ENCODE measurements at places on chromosomes 3 and 15. TPM values are rescaled to one million over a fixed set of nuclear protein-coding genes. Genes with fewer than 3 reads are reported as not detected.
A peak's percentile ranks its signal among the peaks of the same experiment; 100 is the strongest.

The ANAPC13 gene
- 57.0 TPM for total RNA-seq

The CHST13 gene
- total RNA-seq: 0.31 TPM

The APOD gene
- 0.57 TPM for total RNA-seq

The SECISBP2L gene
- 74.7 TPM for total RNA-seq

The CLDN18 gene
- total RNA-seq: 7.3 TPM

The FBXL22 gene
- 1.1 TPM for total RNA-seq

The CYP11A1 gene
- total RNA-seq: 1.0 TPM

The LMCD1 gene
- 33.1 TPM for total RNA-seq

The BCHE gene
- total RNA-seq: 7.1 TPM

The UQCC5 gene
- 22.8 TPM for total RNA-seq

The COMMD4 gene
- total RNA-seq: 97.7 TPM

The MED12L gene
- total RNA-seq: 6.4 TPM

The ENTPD3 gene
- 2.7 TPM for total RNA-seq

The P2RY12 gene
- not detected for total RNA-seq

The ECE2 gene
- total RNA-seq: not detected

- H3K4me3 ChIP-seq: no peak overlapping the region
- peaks cover 34% of the 10 kb centered on the region for H3K36me3 ChIP-seq
- H3K27ac ChIP-seq: no peak overlapping the region
- H3K27me3 ChIP-seq: no peaks in the 10 kb centered on the region
These were observed 139.1 kb downstream of the CBLB start for GRCh38 chr3:105729667-105730066.

DNA sequence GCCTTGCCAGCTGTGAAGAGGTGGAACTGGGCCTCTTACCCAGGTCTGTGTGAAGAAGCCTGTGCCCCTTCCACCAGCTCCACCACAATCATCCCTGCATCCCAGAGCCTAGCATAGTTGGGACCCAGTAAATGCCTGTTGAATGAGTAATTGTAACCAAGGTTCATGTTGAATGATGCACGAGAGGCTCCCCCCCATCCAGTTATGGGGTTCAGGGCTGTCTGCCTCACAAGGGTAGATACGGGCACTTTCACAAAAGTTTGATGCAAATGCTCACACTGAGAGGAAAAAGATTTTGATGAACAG is 29.5 kb upstream of the TSEN2 start:
- H3K27ac ChIP-seq: no peak overlapping the region
- no peak overlapping the region for H3K4me3 ChIP-seq
- DNase-seq: no peak
- H3K36me3 ChIP-seq: no peaks in the 10 kb centered on the region
- H3K4me1 ChIP-seq: no peaks in the 10 kb centered on the region

- DNase-seq: peak; percentile 45
- no peak overlapping the region for H3K27ac ChIP-seq
- H3K4me3 ChIP-seq: no peak overlapping the region
- H3K27me3 ChIP-seq: no peaks in the 10 kb centered on the region
These were observed 40.5 kb downstream of the PPCDC start for GRCh38 chr15:75063889-75064288.

GRCh38 chr3:14405360-14406238 is 3.2 kb downstream of the SLC6A6 start:
- DNase-seq: no peak
- peaks cover 19% of the 10 kb centered on the region for H3K4me1 ChIP-seq
- peak overlapping the region; percentile 63 for H3K27ac ChIP-seq
- peaks cover 3% of the 10 kb centered on the region for H3K36me3 ChIP-seq

GRCh38 chr15:69031013-69032001 is 16.8 kb downstream of the NOX5 start:
- peak overlapping the region; percentile 81 for H3K4me3 ChIP-seq
- H3K36me3 ChIP-seq: no peaks in the 10 kb centered on the region
- no peak for DNase-seq
- peaks cover 6% of the 10 kb centered on the region for H3K27me3 ChIP-seq
- no peak overlapping the region for H3K27ac ChIP-seq

- H3K4me3 ChIP-seq: no peak overlapping the region
- DNase-seq: no peak
- H3K4me1 ChIP-seq: peaks cover 52% of the 10 kb centered on the region
These were observed 167.2 kb upstream of the TLE3 start for GRCh38 chr15:70264738-70265465.

DNA sequence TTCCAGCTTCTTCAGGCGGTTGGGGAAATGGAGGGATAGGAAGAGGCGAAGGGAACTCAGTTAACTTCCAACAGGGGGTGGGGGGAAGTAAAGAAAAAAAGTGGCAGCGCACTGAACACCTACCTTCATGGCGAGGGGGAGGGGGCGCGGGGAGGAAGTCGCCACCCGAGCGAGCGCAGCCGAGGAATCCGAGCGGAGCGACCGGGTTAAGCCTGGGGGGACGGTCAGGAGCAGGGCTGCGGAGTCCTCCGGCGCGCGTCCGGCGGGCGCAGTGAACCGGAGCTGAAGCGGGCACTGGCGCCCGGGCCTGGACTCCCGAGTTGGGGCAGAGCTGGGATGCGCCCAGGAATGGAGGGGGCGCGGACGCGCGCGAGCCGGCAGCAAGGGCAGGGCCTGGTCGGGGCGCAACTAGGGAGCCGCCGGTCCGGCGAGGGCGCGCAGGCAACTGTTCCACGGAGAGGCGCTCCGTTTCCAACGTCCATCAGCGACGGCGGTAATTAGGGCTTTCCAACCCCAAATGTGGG is at the start of gene WNT5A:
Gene WNT5A (minus strand): TSS at position 450 of the 524 bp plus-strand sequence. CDS start 321 bp downstream, at position 129.
- peak; percentile 79 for DNase-seq
- H3K27ac ChIP-seq: peak within 1 kb of the TSS; percentile 90
- H3K4me3 ChIP-seq: peak within 1 kb of the TSS; percentile 98
- peaks cover 18% of the 10 kb centered on the region for H3K36me3 ChIP-seq

GRCh38 chr3:30988769-30989168 is 94.3 kb upstream of the GADL1 start:
- peak overlapping the region; percentile 0 for H3K27ac ChIP-seq
- no peak for DNase-seq

DNA sequence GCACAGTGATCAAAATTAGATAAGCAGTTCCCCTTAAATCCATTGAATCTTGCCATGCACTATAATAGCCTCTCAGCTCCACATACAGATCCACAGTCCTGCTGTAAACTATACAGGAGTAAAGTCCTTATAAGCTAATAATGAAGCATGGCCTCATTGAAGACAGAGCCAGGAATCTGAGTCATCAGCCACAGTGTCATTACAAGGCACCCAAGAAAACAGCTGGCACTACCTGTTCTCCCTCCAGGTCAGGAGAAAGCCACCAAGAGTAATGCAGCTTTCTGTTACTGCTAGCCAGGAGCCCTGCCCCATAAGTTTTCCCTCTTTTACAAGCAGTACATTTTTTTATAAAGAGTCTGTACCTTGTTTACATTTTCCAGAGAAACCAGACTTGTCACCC is 27.3 kb downstream of the WDR49 start:
- no peak overlapping the region for H3K4me3 ChIP-seq
- H3K27ac ChIP-seq: no peak overlapping the region
- H3K4me1 ChIP-seq: no peaks in the 10 kb centered on the region
- no peak for DNase-seq
- no peaks in the 10 kb centered on the region for H3K27me3 ChIP-seq
- H3K36me3 ChIP-seq: no peaks in the 10 kb centered on the region

- H3K27me3 ChIP-seq: no peaks in the 10 kb centered on the region
- DNase-seq: no peak
- no peak overlapping the region for H3K4me3 ChIP-seq
- no peaks in the 10 kb centered on the region for H3K4me1 ChIP-seq
- peaks cover 5% of the 10 kb centered on the region for H3K36me3 ChIP-seq
- no peak overlapping the region for H3K27ac ChIP-seq
These were observed 13.8 kb upstream of the MUSTN1 start for GRCh38 chr3:52848617-52849016.

DNA sequence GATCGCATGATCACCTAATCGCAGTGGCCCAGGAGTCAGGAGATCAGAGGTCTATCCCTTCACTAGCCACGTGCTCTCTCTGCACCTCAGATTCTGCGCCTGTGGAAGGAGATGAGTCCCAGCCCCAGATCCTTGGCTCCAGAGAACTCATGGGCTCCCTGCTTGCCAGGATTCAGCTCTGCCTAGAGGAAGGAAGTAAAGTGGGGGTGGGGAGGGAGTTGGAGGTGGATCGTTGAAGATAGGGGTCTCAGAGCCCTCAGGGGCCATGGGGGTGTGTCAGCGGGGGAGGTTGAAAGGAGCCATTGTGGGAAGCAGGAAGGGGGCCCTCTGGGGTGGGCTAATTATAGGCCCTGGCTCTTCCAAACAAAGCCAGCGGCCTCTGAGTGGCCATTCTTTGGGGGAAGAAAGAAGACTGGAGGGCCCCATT is 11.3 kb upstream of the STRA6 start:
- DNase-seq: no peak
- peaks cover 10% of the 10 kb centered on the region for H3K27me3 ChIP-seq
- H3K36me3 ChIP-seq: peaks cover 4% of the 10 kb centered on the region
- H3K4me1 ChIP-seq: peaks cover 74% of the 10 kb centered on the region

DNA sequence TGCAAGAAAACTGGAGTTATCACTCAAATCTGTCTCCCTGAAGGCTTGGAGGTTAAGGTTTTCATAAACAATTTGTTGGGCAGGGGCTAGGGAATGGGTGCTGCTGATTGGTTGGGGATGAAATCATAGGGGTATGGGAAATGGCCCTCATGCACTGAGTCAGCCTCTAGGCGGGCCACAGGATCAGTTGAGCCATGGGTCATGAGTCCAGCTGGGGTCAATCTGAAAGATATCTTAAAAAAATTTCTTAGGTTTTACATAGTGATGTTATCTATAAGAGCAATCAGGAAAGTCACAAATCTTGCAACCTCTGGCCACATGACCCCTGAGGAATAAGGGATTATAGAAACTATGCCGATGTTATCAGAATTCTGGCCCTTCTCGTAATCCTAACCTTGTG is 491.7 kb downstream of the ZIC1 start:
- no peaks in the 10 kb centered on the region for H3K36me3 ChIP-seq
- H3K4me1 ChIP-seq: peaks cover 10% of the 10 kb centered on the region
- no peaks in the 10 kb centered on the region for H3K27me3 ChIP-seq

- no peak overlapping the region for H3K4me3 ChIP-seq
- no peak for DNase-seq
- no peak overlapping the region for H3K27ac ChIP-seq
- peaks cover 5% of the 10 kb centered on the region for H3K36me3 ChIP-seq
- H3K4me1 ChIP-seq: peaks cover 21% of the 10 kb centered on the region
These were observed 259.2 kb downstream of the MEIS2 start for GRCh38 chr15:36841193-36841592.

DNA sequence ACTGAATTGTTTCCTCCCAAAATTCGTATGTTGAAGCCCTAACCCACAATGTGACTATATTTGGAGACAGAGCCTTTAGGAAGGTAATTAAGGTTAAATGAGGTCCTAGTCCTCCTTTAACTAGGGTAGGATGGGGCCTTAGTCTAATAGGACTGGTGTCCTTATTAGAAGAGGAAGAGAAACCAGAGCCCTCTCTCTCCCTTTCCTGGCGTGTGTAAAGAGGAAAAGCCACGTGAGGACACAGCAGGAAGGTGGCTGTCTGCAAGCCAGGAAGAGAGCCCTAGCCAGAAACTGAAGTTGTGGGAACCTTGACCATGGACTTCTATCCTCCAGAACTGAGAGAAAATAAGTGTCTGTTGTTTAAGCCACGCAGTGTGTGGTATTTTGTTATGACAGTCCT is 94.3 kb downstream of the OXNAD1 start:
- peaks cover 8% of the 10 kb centered on the region for H3K36me3 ChIP-seq
- no peak overlapping the region for H3K4me3 ChIP-seq
- no peak for DNase-seq
- H3K4me1 ChIP-seq: peaks cover 11% of the 10 kb centered on the region
- no peaks in the 10 kb centered on the region for H3K27me3 ChIP-seq

- no peak overlapping the region for H3K4me3 ChIP-seq
- no peak overlapping the region for H3K27ac ChIP-seq
- no peaks in the 10 kb centered on the region for H3K27me3 ChIP-seq
These were observed 33.3 kb downstream of the RYR3 start for GRCh38 chr15:33344111-33344510.

DNA sequence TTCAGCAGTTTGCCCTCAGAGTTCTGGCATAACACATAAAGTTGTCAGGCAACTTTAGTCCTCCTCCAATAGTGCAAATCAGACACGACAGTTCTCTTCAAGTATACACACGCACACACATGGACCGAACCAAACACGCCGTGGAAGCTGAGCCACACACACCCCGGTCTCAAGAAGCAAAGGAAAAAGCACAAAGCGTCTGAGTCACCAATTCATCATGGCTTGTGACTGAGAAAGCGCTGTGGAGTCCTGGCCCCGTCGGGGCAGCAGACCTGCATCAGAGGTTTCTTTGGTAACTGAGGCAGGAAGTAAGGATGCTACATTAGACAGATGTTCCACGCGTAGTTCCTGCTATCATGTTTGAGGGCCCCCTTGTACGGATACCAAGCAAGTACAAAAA is 85.7 kb downstream of the VGLL4 start:
- H3K4me1 ChIP-seq: peaks cover 49% of the 10 kb centered on the region
- peak overlapping the region; percentile 68 for H3K27ac ChIP-seq
- H3K4me3 ChIP-seq: peak overlapping the region; percentile 2
- no peaks in the 10 kb centered on the region for H3K27me3 ChIP-seq
- no peak for DNase-seq
- peaks cover 32% of the 10 kb centered on the region for H3K36me3 ChIP-seq

DNA sequence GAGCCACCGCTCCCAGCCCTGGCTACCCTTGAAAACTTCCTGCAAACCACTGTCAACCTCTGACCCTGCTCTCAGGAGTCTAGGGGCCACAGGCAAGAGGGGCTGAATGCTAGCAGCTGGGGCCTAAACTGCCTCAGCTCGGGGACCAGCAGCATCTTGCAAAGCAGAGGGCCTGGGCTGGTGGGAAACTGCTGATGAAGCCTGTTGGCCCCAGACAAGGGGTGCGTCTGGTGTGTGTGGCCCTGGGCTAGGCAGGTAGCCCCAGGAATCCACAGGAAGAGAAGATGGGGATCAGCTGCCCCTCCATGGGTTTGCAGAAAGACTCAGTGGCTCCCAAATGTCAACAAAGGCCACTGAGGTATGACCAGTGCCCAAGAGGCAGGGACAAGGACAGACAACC is 8.2 kb upstream of the POLG start:
- no peaks in the 10 kb centered on the region for H3K36me3 ChIP-seq
- H3K27ac ChIP-seq: no peak overlapping the region
- H3K27me3 ChIP-seq: peaks cover 39% of the 10 kb centered on the region
- H3K4me3 ChIP-seq: no peak overlapping the region
- H3K4me1 ChIP-seq: no peaks in the 10 kb centered on the region
- DNase-seq: no peak

- DNase-seq: no peak
- peaks cover 39% of the 10 kb centered on the region for H3K4me1 ChIP-seq
- no peaks in the 10 kb centered on the region for H3K27me3 ChIP-seq
- peak overlapping the region; percentile 47 for H3K4me3 ChIP-seq
- peak overlapping the region; percentile 64 for H3K27ac ChIP-seq
- H3K36me3 ChIP-seq: peaks cover 7% of the 10 kb centered on the region
These were observed 33.1 kb upstream of the SEMA3F start for GRCh38 chr3:50122071-50122470.

- no peak overlapping the region for H3K27ac ChIP-seq
- no peak overlapping the region for H3K4me3 ChIP-seq
- no peak for DNase-seq
- no peaks in the 10 kb centered on the region for H3K27me3 ChIP-seq
- H3K36me3 ChIP-seq: no peaks in the 10 kb centered on the region
These were observed 31.5 kb downstream of the GASK1A start for GRCh38 chr3:43010638-43011037.

Measured in type B pancreatic cell (in vitro differentiated cells).